ENCODE measurements at places on chromosomes 7 and 10. TPM values are rescaled to one million over a fixed set of nuclear protein-coding genes. Genes with fewer than 3 reads are reported as not detected.

The UCMA gene
- total RNA-seq, result not detected

The RELN gene
- total RNA-seq, result not detected

The GALNT17 gene
- total RNA-seq, result not detected

The CCDC7 gene
- 9.0 TPM for total RNA-seq

The NAMPT gene
- total RNA-seq, result 825 TPM

The SPAG6 gene
- total RNA-seq, result 0.09 TPM

The CYP2C19 gene
- not detected for total RNA-seq

The CFAP70 gene
- total RNA-seq, result 0.71 TPM

The RBP3 gene
- not detected for total RNA-seq

The RAPGEF5 gene
- total RNA-seq, result 1.3 TPM

The IFIT2 gene
- total RNA-seq, result 43.5 TPM

The ELFN1 gene
- 0.05 TPM for total RNA-seq

The ACTR3C gene
- 3.2 TPM for total RNA-seq

The MBL2 gene
- not detected for total RNA-seq

The PTF1A gene
- not detected for total RNA-seq

The IGFBP3 gene
- total RNA-seq, result 0.12 TPM

The PRKCQ gene
- total RNA-seq, result 39.0 TPM

The C10orf105 gene
- total RNA-seq, result 0.34 TPM

The TMEM225B gene
- 0.58 TPM for total RNA-seq

The USP54 gene
- 4.3 TPM for total RNA-seq

The TBXAS1 gene
- 5.1 TPM for total RNA-seq

The CFAP69 gene
- 0.25 TPM for total RNA-seq

The AKR1C8 gene
- total RNA-seq, result not detected

The FXYD4 gene
- not detected for total RNA-seq

The XRCC2 gene
- 23.6 TPM for total RNA-seq

The HYCC1 gene
- 19.2 TPM for total RNA-seq

The CTBP2 gene
- 0.21 TPM for total RNA-seq

The MNX1 gene
- not detected for total RNA-seq

The ASIC3 gene
- 5.5 TPM for total RNA-seq
